ENCODE measurements at places on chromosomes 3 and 15.

DNA sequence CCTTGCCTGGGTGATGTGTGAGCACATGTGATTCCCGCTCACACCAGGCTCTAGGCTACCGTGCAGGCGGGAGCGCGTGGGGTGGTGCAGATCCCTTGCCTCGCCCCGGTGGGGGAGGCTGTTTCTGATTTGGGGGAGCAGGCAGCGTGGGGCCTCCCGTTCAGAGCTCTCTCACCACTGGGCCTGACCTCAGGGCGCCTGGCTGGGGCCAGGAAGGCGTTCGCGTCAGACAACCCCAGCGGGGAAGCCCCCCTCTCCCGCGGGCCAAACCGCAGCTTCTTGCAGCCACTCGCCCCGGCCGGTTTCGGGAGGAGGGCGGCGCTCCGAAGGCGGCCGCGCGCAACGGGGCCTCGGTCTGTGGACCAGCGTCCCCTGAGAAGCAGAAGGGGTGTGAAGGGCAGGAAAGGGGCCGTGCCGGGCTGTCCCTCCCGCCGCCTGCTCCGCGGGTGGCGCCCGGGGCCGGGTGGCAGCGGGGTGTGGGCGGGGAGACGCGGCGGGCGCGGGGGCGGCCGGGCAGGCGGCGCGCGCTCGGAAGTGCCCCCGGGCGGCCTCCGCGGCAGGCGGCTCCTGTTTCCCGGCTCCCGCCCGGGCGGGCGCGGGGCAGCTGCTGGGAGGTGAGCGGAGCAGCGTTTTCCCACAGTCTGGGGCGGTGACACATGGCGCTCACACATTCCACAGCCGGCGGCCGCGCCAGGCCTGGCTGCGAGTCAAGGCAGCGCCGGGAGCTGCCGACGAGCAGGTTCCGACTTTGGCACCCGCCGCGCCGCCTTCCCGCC is 65.1 kb upstream of the HES1 start:
- peak; percentile 59 for DNase-seq

GRCh38 chr15:100832149-100832942 is 47.3 kb upstream of the ALDH1A3 start:
- no peak for DNase-seq

- no peak for DNase-seq
Observed at GRCh38 chr15:100940767-100941379, 21.7 kb downstream of the LRRK1 start.

DNA sequence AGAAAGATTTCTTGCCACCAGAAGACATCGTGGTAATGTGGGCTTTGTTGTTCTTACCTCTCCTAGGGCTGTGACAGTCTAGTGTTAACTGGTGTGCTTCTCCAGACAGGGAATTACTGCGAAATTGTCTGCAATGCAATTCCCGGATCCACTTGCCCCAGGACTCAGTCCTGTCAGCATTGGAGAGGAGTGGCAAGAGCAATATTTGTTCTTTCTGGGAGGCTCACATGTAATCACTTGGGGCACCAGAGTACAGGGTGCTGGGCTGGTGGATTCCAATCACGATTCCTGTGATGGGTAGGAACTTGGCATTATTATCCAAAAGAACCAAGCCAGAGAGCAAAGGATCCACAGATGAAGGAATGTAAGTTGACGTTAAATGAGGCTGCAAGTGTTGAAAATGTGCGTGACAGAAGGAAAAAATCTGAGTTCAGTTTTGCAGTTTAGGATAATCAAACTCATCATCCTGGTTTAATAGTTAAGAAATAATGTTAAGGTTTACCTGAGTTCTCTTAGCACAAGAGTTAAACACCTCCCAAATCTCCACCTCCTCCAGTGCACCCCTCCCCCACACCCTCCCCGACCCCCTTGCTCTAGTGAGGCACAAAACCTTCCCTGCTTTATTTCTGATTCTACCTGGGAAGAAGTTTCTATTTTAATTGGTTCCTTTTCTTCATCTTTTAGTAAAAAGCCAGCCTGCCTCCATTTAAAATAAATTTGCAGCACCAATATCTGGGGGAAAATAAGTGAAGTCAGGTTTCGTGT is 79.2 kb downstream of the GMPS start:
- no peak for DNase-seq

GRCh38 chr3:134614955-134615354 is 35.9 kb downstream of the KY start:
- no peak for DNase-seq

Measured in hippocampal formation (tissue), 2 donors.